ENCODE measurements at places on chromosomes 6 and 20.

GRCh38 chr6:159631886-159632285 lies 61.2 kb downstream of the SOD2 start:
- DNase-seq: no peak

DNA sequence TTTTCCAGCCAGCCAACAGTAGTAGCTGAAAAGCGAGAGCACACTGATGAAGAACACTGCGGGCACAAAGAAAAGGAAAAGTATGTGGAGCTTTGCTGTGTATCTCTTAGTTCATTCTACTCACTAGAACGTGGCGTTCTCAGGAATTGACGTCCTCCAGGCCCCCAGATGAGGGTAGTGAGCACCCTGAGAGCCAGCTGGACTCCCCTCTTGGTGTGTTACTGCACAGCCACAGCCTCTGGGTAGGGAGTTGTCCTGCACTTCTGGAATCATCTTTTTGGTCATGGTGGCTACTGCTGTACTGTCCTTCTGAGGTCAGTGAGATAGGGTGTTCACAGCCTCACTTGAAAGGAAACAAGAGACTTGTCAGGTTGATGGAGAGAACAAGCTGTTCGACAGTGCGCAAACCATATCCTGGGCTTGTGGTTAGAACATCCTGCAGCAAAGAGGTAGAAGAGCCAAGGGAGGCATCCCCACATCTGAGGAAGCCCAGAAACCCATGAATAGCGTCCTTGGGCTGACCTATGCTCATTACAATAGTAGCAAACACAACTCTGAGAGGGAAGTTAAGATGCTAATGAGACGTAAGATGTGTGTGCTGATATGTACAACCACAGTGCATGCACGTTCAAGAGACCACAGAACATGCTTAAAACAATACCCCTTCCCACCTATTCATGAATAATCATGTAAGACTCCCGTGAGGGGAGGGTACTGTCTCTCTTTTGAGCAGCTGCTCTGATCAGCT lies 14.6 kb upstream of the HLA-F start:
- DNase-seq: no peak

- DNase-seq: no peak
These were observed 47.6 kb downstream of the EZR start for GRCh38 chr6:158771399-158772152.

DNA sequence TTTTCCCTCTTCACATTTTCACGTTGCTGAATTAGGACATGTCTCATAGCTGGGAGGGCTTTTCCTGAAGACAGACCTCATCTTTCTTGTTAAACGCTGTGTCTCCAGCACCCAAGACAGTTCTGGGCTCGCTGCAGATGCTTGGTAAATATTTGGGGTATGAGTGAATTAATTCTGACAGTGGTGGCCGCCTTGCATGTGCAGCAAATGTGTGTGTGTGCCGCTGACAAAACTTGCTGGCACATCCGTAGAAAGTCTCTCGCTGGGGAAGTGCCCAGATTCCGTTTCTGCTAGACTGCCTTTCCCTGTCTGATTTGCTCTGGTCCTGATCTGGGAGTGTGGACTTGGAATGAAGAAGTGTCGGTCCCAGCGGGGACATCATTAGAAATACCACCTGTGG lies 48.2 kb upstream of the ZNFX1 start:
- DNase-seq: peak; percentile 72

DNA sequence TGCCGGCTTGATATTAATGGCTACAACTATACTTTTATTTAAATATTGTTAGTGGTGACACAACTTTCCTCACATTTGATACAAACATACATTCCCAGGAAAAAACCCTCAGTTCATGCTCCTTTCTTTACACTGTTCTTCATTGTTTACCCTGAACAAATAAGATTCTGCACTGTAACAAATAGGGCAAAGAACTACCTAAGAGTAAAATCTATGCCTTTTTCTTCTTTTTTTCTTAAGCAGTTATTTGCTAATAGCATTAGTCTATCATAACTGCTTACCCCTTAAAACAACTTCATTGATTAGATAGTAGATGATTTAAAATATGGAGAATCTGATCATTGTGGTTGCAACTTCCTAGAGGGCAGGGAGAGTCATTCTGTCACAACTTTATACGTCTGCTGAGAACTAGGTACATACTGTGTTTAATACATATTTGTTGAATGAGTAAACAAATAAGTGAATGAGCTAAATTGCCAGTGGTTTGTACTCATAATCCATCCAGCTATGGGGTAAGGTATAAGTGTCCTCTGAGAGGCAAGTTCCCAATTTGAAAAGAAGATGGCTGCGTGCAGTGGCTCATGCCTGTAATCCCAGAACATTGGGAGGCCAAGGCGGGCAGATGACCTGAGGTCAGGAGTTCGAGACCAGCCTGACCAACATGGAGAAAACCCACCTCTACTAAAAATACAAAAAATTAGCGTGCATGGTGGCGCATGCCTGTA lies 161.0 kb downstream of the CDK19 start:
- no peak for DNase-seq

GRCh38 chr6:166619912-166620311 lies 7.1 kb downstream of the RPS6KA2 start:
- DNase-seq: peak; percentile 97

GRCh38 chr6:79078075-79078969 lies at the start of gene PHIP:
Gene PHIP, minus strand, starts transcription at chr6:79078254. Its CDS starts 186 bp downstream, at chr6:79078068.
- peak; percentile 98 for DNase-seq

- no peak for DNase-seq
These were observed 327.5 kb upstream of the JAG1 start for GRCh38 chr20:11001302-11001701.

GRCh38 chr6:9521152-9521530 lies 893.7 kb downstream of the TFAP2A start:
- DNase-seq: no peak

- no peak for DNase-seq
These were observed 249.3 kb downstream of the TBX18 start for GRCh38 chr6:84515067-84515466.

Measured in adipocyte (in vitro differentiated cells).